Fibroblast of skin of left quadriceps (primary cell): ENCODE measurements at places on chromosomes 4 and X.

DNA sequence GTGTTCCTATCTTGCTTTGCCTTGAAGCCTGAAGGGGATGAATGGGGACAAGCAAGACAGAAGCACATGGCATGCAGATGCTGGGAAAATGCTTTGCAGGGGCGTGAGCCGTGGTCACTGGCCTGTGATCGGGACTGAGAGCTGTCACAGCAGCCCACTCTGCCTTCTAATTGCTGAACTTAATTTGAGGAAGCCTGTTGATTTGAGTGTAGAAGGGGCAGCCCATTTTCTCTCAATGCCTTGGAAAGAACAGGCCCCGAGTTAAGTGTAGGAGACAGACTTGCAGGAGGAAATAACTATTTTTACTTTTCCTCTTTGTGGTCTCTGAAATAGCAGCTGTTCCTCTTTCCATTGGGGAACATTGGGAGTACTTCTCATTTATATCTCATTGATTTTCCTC is 26.1 kb upstream of the TBC1D1 start:
- DNase-seq = no peak

DNA sequence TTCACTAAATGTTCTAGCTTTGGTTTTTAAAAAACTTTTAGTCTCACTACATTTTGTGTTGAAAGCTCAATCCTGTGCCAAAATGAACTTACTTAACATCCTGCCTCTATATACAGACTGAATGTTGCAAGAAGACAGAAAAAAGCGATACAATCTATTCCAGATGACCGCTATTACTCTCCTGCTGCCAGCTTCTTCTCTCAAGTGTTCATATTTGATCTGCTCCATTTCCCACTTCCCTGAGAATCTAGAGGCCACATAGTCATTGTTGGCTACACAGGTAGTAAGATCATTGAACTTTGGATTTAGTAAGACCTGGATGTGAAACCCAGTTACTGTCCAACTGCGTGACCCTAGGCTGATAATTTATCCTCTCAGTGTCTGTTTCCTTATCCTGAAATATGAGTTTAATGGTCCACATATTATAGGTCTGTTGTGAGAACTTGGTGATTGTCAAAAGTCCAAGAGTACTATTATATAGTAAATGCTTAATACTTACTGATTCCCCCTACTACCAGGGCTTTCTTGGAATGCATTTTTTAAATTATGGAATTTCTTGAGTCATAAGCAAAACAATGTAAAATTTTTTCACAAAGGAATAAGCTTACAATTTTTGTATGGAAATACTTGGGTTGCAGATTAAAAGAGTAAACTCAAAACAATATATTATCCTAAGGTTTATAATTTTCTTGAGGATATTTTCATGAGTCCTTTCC is 976.8 kb upstream of the ADGRL3 start:
- DNase-seq = peak; percentile 38

GRCh38 chr4:108031427-108032083 is 41.9 kb downstream of the HADH start:
- DNase-seq = no peak

DNA sequence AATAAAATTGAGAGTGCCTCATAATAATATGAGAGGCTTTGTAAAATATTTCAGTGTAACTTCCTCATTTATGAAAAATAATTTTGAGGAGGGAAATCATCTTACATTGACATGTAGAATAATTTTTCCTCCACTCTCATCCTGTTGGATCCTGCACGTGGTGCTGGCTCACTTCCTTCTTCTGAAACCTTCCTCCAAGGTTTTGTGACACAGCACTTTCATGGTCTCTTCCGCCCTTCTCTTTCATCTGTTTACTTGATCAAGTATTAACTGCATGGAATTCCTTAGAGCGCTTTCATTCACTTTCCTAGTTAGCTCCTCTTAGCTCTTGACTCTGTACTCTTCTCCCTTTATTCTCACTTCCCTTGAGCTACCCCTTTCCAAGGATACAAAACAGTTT is 246.5 kb downstream of the RAPGEF2 start:
- no peak for DNase-seq

- DNase-seq = peak; percentile 99
Observed at GRCh38 chr4:152590179-152591031, 54.5 kb upstream of the FBXW7 start.

GRCh38 chr4:20046179-20046578 is 205.5 kb upstream of the SLIT2 start:
- no peak for DNase-seq

- peak; percentile 27 for DNase-seq
Observed at GRCh38 chrX:134026565-134027311, 41.3 kb upstream of the GPC3 start.

- no peak for DNase-seq
Observed at GRCh38 chrX:136975684-136976470, 57.9 kb downstream of the GPR101 start.
